ENCODE measurements at places on chromosomes 3 and 15.

- DNase-seq, result no peak
Measured at GRCh38 chr15:101535170-101535902, 45.8 kb upstream of the PCSK6 start.

DNA sequence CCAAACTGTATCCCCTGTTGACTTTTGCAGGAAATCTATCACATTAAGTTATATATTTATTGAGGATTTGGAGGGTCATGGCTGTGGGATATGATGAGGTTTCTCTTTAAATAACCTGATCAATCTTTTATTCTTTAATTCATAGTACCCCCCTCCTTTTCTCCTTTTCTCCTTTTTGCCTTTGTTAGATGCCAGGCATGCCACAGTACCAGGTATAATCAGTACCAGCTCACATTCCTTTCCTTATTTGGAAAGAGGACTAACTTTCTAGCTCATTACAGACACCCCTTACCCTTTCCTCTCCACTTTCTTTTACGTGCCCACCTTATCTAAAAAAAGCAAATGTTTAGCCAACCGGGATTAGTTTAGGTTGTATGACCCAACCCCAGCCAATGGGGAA, 326.4 kb upstream of the NAALADL2 start:
- DNase-seq, result no peak

GRCh38 chr15:42139596-42139995, 16.8 kb downstream of the PLA2G4F start:
- DNase-seq, result no peak

DNA sequence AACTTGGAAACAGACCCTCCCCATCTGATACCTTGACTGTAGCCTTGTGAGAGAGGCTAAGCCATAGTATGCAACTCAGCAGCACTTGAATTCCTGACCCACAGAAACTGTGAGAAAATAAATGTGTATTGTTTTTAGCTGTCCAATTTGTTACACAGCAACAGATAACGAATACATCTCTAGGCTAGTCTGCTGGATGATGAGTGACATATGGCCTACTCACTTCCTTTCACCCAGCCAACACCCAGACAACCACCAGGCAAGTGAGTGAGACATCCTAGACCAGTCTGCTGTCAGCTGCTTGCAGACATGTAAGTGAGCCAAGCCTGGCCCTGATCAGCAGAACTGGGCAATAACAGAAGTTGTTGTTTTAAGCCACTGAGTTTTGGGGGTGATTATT, 19.2 kb upstream of the SMAD6 start:
- no peak for DNase-seq

DNA sequence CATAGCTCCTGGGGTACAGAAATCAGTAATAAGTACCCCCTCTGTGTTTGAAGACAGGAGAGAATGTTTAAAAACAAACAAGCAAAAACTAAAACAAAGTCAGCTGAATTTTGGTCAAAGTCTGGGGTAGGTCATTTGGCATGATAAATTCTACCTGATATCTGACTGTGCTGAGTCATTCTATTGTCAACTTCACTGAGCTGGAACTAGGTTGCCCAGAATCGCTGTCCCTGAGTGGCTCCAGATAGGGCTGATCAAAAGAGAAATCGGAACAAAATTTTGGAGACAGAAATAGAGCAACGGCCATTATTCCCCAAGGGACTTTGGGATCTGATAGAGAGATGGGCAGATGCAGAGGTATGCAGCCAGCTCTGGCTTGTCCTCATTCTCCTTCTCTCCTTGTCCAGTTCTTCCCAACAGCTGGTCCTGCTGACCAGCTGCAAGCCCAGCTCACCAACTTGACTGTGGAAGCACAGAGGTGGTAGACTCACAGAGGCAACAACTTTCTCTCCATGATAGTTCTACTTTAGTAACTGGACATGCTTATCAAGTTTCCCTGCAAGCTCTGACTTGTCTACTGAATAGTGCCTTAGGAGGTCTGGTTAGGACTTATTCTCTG, 57.3 kb upstream of the MYRIP start:
- DNase-seq, result no peak

- DNase-seq, result no peak
Measured at GRCh38 chr15:78727561-78727960, 83.7 kb downstream of the ADAMTS7 start.

DNA sequence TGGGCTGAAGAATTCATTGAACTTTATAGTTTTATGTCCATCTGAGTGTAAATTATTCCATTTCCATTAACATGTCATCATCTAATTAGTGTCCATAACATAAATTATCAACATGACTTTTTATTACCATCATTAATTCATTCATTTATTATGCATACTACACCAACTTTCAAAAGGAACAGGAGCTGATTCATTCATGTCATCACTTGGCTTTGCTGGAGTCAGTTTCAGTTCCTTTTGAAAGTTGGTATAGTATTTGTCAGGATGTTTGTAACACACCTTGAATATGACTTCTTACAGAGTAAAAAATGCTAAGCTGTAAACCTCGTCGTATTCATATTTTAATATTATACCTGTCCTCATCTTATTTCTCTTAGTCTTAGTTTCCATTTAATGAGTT, 298.0 kb upstream of the RBMS3 start:
- no peak for DNase-seq

- DNase-seq, result no peak
Measured at GRCh38 chr3:81726735-81727134, 34.7 kb downstream of the GBE1 start.

DNA sequence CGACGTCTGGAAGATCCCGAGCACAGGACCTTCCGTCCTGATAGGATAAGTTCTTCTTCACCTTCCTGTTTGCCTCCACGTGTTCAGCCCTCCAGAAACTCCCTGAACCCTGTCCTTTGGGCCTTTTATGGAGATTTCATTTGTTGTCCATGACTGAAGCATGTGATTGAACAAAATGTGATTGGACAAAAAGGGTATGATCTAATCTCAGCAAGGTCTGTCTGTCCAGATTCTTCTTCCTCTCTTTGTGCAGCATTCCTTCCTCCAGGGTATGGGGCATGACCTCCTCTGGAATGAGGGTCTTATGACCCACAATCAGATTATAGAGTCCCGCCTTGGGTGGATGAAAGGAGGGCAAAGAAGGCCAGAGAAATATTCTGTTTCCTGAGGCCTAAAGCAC, at the start of gene CYP19A1:
TSS of gene CYP19A1 (minus strand) at position 101 of the 400 bp plus-strand sequence. CDS start 95,684 bp downstream, outside the sequence.
- no peak for DNase-seq

DNA sequence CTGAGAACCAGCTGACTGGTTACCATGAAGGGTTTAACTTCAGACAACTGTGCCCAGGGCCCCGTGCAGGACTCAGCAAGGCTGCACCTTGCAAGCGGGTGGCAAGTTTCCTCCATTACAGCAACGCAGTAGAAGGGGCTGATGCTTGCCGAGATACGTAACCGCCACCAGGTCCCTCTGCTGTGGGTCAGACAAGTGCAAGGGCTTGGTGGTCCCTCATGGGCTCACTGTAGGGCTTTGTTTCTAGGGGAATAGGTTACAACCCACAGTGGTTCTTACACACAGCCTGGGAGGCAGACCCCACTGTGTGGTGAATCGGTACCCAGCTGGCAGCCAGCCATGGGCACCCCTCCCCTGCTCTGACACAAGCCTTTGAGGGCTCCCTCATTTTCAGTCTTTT, 15.5 kb upstream of the SNRPA1 start:
- no peak for DNase-seq

- DNase-seq, result no peak
Measured at GRCh38 chr3:57980416-57980815, 27.8 kb upstream of the FLNB start.

- no peak for DNase-seq
Measured at GRCh38 chr3:106255870-106256248, 387.0 kb upstream of the CBLB start.

DNA sequence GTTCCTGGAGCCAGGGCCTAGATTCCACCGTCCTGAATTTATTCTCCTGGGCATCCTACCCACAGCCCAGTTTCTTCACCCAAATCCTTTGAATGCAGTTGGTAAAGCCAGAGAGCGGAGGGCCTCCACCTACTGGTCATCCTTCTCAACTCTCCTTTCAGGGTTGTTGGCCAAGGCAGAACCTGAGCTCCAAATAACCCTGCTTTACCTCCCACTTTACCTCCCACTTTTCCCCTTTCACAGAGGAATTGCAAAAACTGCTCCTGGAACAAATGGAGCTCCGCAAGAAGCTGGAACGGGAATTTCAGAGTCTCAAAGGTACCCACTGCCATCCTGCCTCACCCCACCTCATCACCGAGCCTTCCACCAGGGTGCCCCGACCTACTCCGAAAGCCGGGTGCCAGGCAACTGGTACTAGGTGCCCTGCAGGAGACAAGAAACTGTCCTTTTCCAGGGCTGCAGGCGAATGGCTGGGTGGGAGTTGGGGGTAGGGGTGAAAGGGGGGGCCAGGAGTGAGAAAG, 6.8 kb downstream of the SKOR1 start:
- no peak for DNase-seq

- no peak for DNase-seq
Measured at GRCh38 chr15:34647569-34648293, 64.3 kb upstream of the GOLGA8B start.

- DNase-seq, result no peak
Measured at GRCh38 chr3:158770741-158771350, 31.0 kb upstream of the MFSD1 start.

DNA sequence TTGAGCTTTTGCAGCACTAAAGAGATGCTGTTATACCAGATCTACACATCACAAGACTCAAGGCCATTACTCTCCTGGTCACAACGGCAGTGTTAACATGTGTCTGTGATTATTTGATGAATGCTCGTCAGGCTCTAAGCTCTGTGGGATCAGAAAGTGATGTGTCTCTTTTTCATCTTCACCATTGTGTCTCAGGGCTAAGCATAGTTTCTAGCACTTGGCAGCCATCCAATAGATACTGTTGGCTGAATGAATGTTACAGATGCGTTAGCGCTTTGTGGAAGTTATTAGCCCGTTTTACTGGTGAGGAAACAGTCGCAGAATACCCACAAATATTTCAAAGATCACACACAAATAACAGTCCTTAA, 1.2 kb upstream of the FAM81A start:
- no peak for DNase-seq

DNA sequence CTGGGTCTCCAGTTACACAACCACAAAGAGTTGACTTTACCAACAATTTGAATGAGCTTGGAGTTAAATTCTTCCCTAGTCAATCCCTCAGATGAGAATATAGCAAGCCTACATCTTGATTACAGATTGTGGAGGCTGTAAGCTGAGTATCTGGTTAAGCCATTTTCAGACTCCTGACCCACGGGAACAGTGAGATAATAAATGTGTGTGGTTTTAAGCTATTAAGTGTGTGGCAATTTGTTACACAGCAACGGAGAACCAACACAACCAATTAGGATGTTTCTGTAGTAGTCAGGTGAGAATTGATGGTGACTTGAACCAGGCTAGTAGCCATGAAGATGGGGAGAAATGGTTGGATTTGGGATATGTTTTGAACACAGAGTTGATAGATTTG, 37.7 kb upstream of the SLC4A7 start:
- no peak for DNase-seq

DNA sequence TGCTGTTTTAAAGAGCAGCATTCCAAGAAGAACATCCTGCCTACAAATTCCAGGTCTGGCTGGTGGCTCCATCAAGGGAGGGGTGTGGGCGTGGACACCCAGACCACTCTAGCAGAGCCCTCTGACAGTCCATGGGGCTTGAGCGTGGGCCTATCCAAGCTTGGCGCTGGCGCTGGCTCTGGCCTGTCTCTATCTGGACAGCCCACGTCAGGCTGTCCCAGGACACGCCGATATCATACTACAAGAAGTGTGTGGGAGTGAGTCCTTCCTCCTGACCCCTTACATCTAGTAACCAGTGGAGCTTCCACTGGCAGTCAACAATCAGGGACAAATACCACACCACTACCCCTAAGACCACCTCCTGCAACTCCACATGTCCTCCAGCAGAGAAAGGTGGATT, 17.1 kb upstream of the DUSP7 start:
- no peak for DNase-seq

- DNase-seq, result peak; percentile 59
Measured at GRCh38 chr3:10437272-10437994, 68.0 kb downstream of the ATP2B2 start.

DNA sequence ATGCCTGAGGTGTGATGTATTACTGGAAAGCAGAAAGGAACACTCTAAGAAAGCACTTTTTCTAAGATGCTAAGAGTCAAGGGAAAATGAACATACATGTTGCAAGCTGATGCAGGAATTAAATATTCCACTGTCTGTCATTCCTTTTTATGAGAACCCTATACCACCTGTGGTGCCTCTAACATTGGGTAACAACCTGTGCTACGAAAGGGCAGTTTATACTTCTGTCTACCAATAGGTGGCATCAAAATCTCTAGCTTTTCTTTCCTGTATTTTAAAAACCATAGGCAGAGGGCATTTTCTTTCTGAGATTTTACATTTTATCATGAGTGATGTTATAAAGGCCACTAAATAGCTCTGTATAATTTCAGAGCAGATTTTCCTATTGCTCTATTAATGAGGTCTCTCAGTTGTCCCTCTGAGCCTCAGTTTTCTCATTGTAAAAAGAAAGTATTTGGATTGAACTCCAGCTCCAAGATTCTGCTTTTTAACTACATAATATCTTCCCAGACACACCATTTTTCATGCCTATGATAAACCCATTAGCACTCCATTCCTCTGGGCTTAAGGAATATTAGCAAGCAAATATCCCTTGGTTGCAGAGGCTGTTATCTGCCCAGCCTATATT, 3.5 kb upstream of the CPNE4 start:
- no peak for DNase-seq

DNA sequence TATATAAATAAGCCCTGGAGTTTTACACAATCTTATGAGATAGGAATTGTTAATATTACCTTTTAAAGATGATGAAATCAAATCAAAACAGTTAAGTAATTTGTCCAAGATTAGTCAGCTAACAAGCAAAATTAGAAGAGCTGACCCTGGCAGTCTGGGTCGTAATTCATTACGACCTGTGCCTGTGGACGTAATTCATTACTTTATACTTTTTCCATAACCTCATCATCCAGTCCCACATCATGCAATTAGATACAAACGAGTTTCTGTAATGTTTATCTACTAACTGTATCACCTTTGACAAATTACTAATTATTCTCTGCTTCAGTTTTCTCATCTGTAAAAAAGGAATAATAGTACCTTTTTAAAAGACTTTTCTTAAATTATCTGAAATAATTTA, 665.9 kb downstream of the ZBBX start:
- DNase-seq, result no peak

DNA sequence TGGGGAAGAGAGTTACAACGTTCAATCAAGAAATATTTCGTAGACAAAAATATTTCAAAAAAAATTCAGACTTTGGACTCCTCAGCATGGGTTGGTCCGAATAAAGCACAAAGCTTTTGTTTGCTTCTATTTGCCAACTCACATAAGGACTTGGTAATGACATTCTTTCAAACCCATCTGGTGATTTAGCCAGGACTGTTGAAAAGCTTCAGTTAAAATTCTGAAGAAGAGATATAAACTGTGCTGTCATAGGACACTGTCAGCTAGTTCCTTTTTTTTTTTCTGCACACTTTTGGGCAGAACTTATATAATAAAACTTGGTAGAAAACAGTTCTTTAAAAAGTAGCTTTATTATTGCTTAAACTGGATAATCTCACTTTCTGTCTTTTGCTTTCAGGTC, 660.8 kb upstream of the SGO1 start:
- DNase-seq, result no peak

Measured in CD4-positive, alpha-beta T cell treated with Interleukin-6 at 100 ng/mL for 8 hours (primary cell).